ENCODE measurements at places on chromosomes 6 and 20. TPM values are rescaled to one million over a fixed set of nuclear protein-coding genes. Genes with fewer than 3 reads are reported as not detected.

Gene SLCO4A1
- 13.6 TPM for total RNA-seq

Gene TAPBP
- total RNA-seq: 34.6 TPM

Gene BPIFB3
- not detected for total RNA-seq

Gene SPTLC3
- 0.02 TPM for total RNA-seq

Gene SLC17A3
- 1.2 TPM for total RNA-seq

Gene CALHM4
- total RNA-seq: not detected

Gene LKAAEAR1
- 2.4 TPM for total RNA-seq

Gene COL21A1
- total RNA-seq: 0.84 TPM

Gene ENPP5
- not detected for total RNA-seq

Gene OR12D3
- total RNA-seq: not detected

Gene CRISP2
- not detected for total RNA-seq

Gene PBX2
- total RNA-seq: 15.9 TPM
